ENCODE measurements at places on chromosomes 11 and 22. TPM values are rescaled to one million over a fixed set of nuclear protein-coding genes. Genes with fewer than 3 reads are reported as not detected.

The DCHS1 gene
- total RNA-seq, result 39.2 TPM

The MRGPRX3 gene
- total RNA-seq, result not detected

The P4HA3 gene
- total RNA-seq, result 3.1 TPM

The LPXN gene
- total RNA-seq, result 7.9 TPM

The GLYAT gene
- total RNA-seq, result not detected

The SH3BP1 gene
- total RNA-seq, result 11.7 TPM

The ZNF280B gene
- total RNA-seq, result 0.17 TPM

The CTR9 gene
- 40.7 TPM for total RNA-seq

The SGSM1 gene
- total RNA-seq, result not detected

The C1QTNF4 gene
- total RNA-seq, result 0.17 TPM

The HEPHL1 gene
- total RNA-seq, result not detected

The HEPACAM gene
- not detected for total RNA-seq

Data from smooth muscle cell of trachea (primary cell).